ENCODE measurements at places on chromosomes 11 and 22.

- no peak for DNase-seq
These were observed 178.1 kb downstream of the GUCY1A2 start for GRCh38 chr11:106840146-106840545.

DNA sequence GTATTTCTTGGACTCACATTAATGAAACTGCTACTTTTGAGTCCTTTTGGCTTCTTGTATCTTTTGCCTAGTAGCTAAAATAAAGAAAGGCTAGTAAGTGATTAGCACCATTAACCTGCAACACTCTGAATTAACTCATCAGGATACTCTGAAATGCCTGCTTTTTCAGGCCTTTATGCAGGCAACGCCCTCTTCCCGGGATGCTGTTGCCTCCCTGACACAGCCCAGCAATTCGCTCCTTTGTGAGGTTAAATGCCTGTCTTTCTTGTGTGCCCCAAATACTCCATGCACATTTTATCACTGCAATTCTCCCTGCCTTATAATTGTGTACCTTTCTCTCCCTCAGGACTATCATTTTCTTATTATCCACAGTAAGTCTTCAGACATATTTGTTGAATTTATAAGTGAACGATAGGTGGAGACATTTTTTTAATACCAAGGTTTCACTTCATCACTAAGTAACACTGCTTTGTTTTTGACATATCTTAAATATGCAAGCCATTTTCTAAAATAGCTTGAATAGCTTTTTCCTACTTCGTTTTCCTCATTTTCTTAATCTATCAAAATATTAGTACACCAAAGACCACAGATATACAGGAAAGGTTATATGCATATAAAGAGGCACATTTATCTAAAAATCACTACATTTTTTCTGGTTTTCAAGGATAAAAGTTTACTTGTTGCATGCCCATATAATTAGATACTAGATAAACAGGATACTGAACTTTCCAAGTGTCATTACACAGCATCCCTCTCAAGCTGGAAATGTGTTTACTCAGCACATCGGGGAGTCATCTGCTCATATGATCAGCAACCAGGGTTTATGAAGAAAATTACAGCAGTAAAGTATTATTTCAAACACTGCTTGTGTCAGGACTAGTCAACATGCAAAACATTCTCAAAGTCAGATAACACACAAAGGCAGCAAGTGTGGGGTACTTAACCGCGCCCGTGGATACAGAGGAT, 48.5 kb upstream of the DDI1 start:
- DNase-seq = no peak

DNA sequence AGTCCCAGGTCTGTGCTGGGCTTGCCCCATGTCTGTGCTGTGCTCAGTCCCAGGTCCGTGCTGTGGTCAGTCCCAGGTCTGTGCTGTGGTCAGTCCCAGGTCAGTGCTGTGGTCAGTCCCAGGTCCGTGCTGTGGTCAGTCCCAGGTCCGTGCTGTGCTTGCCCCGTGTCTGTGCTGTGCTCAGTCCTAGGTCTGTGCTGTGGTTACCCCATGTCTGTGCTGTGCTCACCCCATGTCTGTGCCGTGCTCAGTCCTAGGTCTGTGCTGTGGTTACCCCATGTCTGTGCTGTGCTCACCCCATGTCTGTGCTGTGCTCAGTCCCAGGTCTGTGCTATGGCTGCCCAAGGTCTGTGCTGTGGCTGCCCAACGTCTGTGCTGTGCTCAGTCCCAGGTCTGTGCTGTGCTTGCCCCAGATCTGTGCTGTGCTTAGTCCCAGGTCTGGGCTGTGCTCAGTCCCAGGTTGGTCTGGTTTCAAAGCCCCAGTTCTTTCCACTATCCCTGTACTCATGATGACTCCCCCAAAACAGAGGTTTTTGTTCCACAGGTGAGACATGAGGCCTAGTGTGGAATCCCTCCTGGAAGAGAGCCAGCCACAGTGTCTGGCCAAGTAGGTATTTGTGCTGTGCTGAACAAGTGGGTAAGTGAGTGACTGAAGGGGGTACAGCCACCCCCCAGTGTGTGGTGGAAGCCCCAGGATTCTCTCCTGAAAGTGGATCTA, 34.8 kb downstream of the IRAG1 start:
- DNase-seq = no peak

- peak; percentile 53 for DNase-seq
These were observed 10.9 kb upstream of the MRPL23 start for GRCh38 chr11:1936072-1936780.

GRCh38 chr22:48097723-48098122, 1335.3 kb downstream of the TBC1D22A start:
- DNase-seq = no peak

DNA sequence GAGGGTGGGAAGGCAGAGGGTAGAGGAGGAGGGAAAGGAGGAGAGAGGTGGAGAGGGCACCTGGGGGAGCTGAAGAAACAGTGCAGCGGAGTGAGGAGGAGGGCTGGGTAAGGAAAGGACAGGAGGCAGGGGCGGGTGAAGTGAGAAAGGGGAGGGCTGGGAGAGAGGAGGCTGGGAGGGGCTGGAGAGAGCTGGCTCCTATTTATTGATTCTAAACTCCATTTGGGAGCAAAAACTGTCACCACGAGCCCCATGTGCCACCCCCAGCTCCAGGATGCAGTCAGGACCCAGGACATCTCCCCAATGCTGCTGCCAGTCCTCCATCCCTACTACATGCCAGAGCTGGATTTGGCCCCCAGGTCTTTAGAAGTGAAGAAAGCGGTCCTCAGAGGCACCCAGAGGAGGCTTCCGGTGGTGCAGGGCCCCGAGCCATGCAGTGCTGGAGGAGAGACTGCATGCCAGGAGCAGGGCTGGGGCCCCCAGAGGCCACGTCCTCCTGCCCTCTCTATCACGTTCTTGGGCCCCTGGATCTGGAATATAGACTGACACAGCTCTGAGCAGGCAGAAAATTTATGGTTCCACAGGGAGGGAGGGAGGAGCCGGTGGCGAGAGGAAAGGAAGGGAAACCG, 53.7 kb downstream of the SLC22A12 start:
- no peak for DNase-seq

DNA sequence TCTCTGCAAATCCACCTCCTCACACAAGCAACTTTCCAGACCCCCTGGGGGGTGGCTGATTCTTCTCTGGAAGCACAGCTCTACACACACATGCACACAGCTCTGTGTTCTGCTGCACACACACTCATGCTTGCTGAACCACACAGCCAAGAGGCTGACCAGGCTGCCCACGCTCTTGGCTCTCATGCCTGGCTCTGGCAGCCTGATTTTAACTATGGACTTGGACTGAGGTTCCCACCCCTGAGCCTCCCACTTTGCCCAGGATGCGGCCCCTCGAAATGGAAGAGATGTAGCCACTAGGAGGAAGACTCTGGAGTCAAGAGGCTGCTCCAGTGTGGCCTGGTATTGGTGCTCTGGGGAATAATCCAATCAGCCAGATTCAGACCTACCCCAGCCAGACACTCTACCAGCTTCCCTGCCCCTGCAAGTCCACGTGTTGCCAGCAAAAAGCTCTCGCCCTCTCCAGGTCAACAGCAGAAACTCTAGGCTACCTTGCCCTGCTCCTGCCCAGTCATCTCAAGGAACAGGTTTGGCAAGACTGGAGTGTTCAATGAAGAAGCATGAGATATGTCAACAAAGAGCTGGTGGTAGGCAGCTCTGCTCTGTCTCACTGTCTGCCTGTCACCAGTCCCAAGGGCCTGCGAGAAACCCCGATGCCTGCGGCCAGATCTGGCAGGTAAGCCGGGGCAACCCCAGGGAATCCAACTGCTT, 8.8 kb upstream of the CASTOR1 start:
- no peak for DNase-seq
